Astrocyte (in vitro differentiated cells and primary cell): ENCODE measurements at places on chromosomes 5 and 9. TPM values are rescaled to one million over a fixed set of nuclear protein-coding genes. Genes with fewer than 3 reads are reported as not detected.
A peak's percentile ranks its signal among the peaks of the same experiment; 100 is the strongest.

The SIGMAR1 gene
- 73.2 and 81.3 TPM in 2 replicates for total RNA-seq

DNA sequence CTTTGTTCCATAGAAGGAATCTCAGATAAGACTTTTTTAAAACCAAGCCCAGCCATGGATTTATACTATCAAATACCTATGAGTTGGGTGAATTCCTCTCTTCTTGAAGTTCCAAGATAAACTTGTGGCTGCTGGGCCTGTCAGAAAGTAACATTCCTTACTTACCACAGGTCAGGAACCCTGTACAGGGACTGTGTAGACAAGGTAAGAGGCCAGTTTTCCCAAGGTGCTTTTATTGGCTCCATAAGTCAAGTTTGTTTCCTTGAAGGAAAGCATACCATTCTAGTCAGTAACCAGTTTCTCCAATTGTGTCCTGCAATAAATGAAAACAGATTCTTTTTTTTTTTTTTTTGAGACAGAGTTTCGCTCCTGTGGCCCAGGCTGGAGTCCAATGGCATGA, 8.8 kb upstream of the CLTB start:
- H3K27me3 ChIP-seq: peaks cover 6% of the 10 kb centered on the region
- no peak overlapping the region for H3K27ac ChIP-seq
- no peak overlapping the region for H3K4me3 ChIP-seq
- no peaks in the 10 kb centered on the region for H3K36me3 ChIP-seq
- H3K4me1 ChIP-seq: no peaks in the 10 kb centered on the region

DNA sequence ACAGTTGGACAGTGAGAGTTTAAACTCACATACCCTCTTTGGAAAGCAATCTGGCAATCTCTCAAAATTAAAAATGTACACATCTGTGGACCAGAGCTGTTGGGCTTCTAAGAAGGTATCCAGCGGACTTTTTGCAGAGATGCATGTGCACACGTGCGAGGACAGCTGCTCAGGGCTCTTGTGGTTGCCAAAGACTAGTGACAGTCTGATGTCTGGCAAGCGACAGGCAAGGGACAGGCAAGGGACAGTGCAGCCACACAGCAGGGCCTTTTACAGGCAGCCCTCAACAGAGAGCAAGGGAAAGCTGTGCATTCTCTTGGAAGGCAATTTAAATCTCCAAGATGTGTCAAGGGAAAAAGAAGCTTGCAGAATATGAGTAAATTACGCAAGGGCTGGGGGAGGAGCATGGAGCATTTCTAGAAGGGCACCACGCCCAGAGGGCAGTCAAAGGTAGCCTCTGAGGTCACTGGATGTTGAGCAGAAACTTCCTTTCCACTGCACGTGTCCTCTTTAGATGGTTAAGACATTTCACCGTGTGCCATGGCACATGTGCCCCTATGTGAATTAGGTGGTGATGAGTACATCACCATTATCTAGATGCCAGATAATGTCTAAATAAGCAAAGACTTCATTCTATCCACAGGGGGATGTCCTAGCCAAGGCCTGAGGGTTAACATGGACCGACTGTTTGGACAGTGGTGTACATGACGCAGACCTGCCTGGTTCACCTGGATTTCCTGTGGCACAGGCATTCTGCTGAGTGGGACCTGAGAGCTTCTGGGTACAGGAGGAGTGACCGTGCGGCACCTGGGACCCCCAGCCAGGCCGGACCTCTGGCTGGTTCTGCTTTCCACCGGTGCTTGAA, 9.1 kb downstream of the GFPT2 start:
- peak overlapping the region; percentile 74 for H3K27ac ChIP-seq
- DNase-seq: peak; percentile 30
- H3K36me3 ChIP-seq: no peaks in the 10 kb centered on the region
- H3K27me3 ChIP-seq: no peaks in the 10 kb centered on the region
- H3K4me1 ChIP-seq: peaks cover 40% of the 10 kb centered on the region

- no peaks in the 10 kb centered on the region for H3K36me3 ChIP-seq
- DNase-seq: no peak
- H3K27ac ChIP-seq: no peak overlapping the region
- no peak overlapping the region for H3K4me3 ChIP-seq
- H3K27me3 ChIP-seq: no peaks in the 10 kb centered on the region
- H3K4me1 ChIP-seq: no peaks in the 10 kb centered on the region
Observed at GRCh38 chr5:180599981-180600553, 8.8 kb upstream of the SCGB3A1 start.
